ENCODE measurements at places on chromosomes 5 and 9. TPM values are rescaled to one million over a fixed set of nuclear protein-coding genes. Genes with fewer than 3 reads are reported as not detected.

GRCh38 chr5:67042176-67043003, 154.2 kb downstream of the CD180 start:
- H3K4me1 ChIP-seq: no peaks in the 10 kb centered on the region
- H3K36me3 ChIP-seq: no peaks in the 10 kb centered on the region
- H3K27ac ChIP-seq: no peak overlapping the region

FYB1 gene
- 53.7 TPM for total RNA-seq

FAM81B gene
- total RNA-seq: 1.9 TPM

CCL21 gene
- 92.8 TPM for total RNA-seq

RNF180 gene
- 23.0 TPM for total RNA-seq

DMRT2 gene
- 9.3 TPM for total RNA-seq

- no peak for DNase-seq
- H3K4me1 ChIP-seq: peaks cover 5% of the 10 kb centered on the region
- H3K27ac ChIP-seq: no peak overlapping the region
- H3K4me3 ChIP-seq: no peak overlapping the region
- no peaks in the 10 kb centered on the region for H3K36me3 ChIP-seq
These were observed 11.1 kb upstream of the ARAP3 start for GRCh38 chr5:141692919-141693725.

- H3K27ac ChIP-seq: no peak overlapping the region
- DNase-seq: no peak
- no peaks in the 10 kb centered on the region for H3K27me3 ChIP-seq
- no peaks in the 10 kb centered on the region for H3K4me1 ChIP-seq
These were observed 39.6 kb upstream of the DMXL1 start for GRCh38 chr5:119031011-119031886.

DNA sequence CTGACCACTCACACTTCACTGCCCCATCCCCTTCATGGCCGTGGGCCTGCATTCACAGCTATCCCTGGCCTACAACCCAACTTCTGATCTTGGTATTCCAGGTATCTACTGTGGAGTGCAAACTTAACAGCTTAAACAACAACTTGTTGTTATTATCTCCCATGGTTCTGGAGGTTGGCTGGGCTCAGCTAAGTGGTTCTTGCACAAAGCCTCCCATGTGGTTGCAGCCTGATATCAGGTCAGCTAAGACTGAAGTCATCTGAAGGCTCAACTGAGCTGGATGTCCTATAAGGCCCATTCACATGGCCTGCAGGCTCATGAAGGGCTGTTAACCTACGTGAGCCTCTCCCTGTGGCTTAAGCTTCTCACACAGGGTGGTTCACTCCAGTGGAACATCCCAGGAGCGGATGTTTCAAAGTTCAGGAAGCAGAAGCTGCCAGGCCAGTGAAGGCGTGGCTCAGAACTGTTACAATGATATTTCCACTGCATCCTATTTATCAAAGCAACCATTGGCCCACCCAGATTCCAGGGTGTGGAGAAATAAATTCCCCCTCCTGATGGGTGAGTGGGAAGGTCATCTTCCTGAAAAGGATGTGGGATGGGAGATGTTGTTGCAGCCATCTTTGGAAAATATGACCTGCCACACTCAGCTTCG, 30.0 kb upstream of the TRIO start:
- no peaks in the 10 kb centered on the region for H3K27me3 ChIP-seq
- H3K36me3 ChIP-seq: no peaks in the 10 kb centered on the region
- DNase-seq: no peak
- H3K4me1 ChIP-seq: no peaks in the 10 kb centered on the region

MUSK gene
- total RNA-seq: 0.31 TPM

DNA sequence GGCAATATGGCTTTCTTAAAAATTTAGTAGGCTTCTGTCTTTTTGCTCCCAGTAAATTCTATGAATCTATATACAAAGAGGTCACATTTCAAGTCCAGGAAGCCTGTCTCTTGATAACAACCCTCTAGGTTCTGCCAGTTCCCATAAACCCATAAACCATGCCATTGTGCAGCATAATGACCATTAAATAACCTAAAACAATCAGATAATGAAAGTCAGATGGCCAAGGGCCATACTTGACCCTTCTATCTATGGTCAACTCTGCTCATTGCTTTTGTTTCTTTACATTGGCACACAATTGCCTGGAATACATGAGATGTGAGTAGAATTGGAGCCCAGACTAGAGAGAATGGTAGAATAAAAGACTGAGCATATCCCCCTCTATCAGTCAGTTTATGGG, 305.4 kb upstream of the KIF2A start:
- no peak for DNase-seq
- no peak overlapping the region for H3K27ac ChIP-seq
- no peak overlapping the region for H3K4me3 ChIP-seq
- no peaks in the 10 kb centered on the region for H3K36me3 ChIP-seq
- H3K27me3 ChIP-seq: no peaks in the 10 kb centered on the region

GRCh38 chr9:13513286-13513685, 233.8 kb upstream of the MPDZ start:
- H3K36me3 ChIP-seq: no peaks in the 10 kb centered on the region
- H3K27me3 ChIP-seq: no peaks in the 10 kb centered on the region

DNA sequence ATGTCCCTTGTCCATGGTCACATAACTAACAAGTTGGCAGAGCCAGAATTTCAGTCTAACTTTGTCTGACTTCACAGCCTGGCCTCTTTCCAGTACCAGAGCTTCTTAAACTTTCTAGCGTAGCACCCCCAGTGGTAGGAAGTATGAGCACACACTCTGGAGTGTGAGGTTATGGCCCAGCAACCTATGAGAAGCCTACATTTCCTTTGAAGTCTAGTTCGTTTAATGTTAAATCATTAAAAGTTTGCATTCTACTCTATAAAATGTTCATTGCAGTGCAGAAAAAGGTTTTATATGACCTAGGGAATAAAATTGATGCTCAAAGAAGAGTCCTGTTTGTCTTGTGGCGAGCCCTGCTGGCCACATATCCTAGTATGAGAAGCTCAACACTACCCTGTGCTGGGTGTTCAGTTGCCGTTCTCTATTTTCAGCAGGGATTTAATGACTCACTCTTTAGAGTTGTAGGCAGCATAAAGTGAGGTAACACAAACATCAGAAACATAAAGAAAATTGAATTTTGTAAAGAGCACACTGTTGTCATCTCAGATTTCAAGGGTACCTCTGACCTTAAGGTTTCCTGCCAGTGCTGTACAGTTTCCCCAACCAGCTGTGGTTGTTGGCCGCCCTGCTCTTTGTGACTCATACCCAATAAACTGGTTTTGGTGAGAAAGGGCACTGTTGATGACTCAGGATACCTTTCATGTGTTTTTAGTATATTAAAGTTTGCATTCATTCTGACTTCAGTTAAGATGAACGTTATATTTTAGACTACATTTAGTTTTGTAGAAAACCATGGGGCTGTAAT, 14.3 kb downstream of the MCCC2 start:
- H3K27me3 ChIP-seq: no peaks in the 10 kb centered on the region
- no peak overlapping the region for H3K27ac ChIP-seq

- no peak overlapping the region for H3K4me3 ChIP-seq
- no peak overlapping the region for H3K27ac ChIP-seq
- DNase-seq: no peak
These were observed 28.6 kb downstream of the PTPDC1 start for GRCh38 chr9:94112716-94113465.

GRCh38 chr9:112377684-112378327, 2.1 kb upstream of the HSDL2 start:
- H3K4me1 ChIP-seq: peaks cover 9% of the 10 kb centered on the region
- peak overlapping the region; percentile 85 for H3K4me3 ChIP-seq
- DNase-seq: no peak
- H3K27ac ChIP-seq: no peak overlapping the region
- no peaks in the 10 kb centered on the region for H3K36me3 ChIP-seq
- no peaks in the 10 kb centered on the region for H3K27me3 ChIP-seq

DNA sequence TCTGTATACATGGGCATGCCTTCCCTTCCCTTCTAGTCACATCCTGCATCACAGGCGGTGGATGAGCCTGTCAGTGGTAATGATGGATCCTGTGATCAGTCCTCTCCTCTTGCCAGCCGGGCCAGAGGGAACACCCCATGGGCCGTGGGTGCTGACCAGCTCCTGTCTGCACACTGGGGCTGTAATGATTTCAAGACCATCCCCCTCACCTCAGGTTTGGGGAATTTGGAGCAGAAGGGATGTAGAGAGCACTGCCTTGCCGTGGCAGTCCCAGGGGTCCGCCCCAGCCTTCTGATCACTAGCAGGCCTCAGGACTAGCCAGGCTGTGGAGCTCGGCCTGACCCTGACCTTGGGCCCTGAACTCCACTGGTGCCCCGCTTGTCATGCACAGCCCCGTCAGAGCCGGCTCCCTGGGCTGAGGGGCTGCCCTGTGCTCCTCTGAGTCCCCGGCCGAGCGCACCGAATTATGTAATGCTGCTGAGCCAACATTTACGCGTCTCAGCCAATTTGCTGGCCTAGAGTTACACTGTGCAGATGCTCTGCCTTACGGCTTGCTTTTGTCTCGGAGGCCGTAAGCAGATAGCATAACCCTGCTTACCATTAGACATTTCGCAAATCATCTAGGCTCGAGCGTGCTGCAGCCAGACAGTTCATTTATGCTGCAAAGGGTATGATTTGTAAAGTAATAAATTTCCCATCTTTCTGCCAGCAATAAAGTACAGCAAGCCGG, 155.3 kb downstream of the MACROH2A1 start:
- peak; percentile 73 for DNase-seq
- no peaks in the 10 kb centered on the region for H3K36me3 ChIP-seq
- no peak overlapping the region for H3K27ac ChIP-seq
- no peaks in the 10 kb centered on the region for H3K27me3 ChIP-seq
- no peaks in the 10 kb centered on the region for H3K4me1 ChIP-seq

- no peak overlapping the region for H3K27ac ChIP-seq
- H3K36me3 ChIP-seq: no peaks in the 10 kb centered on the region
- peaks cover 5% of the 10 kb centered on the region for H3K4me1 ChIP-seq
- no peaks in the 10 kb centered on the region for H3K27me3 ChIP-seq
- H3K4me3 ChIP-seq: no peak overlapping the region
- DNase-seq: no peak
These were observed 27.6 kb downstream of the COL15A1 start for GRCh38 chr9:98971168-98971914.

GRCh38 chr9:123020796-123021195, 12.7 kb upstream of the GPR21 start:
- H3K4me3 ChIP-seq: no peak overlapping the region
- peaks cover 4% of the 10 kb centered on the region for H3K36me3 ChIP-seq
- no peak for DNase-seq
- no peaks in the 10 kb centered on the region for H3K27me3 ChIP-seq

DNA sequence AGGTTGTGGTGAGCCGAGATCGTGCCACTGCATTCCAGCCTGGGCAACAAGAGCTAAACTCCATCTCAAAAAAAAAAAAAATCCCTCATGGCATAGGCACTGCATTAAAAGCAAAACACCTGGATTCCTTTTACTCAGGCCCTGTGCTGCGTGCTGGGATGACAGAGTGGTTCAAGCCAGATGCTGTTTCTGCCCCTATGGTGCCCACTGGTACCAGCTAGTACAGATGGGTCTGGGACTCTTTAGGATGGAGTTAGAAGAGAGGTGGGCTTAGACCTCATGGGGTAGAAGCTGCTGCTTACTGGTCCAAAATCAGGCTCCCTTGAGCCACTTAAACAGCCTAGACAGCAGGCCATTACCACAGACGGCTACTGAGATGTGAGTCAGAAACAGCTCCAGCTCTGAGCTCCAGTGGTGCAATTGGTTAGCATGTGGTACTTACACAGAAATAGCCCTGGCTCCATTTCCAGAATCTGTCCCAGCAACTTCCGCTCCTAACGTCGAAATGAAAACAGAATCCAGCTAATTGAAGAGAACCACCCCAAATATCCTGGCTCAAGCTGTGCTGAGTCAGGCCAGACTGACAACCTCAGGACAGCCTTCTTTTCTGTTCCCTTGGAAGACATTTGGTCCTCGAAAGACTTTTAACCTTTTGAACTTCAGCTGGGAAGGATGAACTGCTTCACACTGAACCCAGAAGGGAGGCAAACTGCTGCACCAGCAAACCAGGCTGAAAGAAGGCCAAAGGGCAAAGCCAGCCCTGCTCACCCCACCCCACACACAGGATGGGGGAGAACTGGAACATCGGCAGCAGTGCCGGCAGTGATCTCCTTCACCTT, 15.5 kb downstream of the C5orf15 start:
- H3K27ac ChIP-seq: peak overlapping the region; percentile 87
- H3K4me3 ChIP-seq: peak overlapping the region; percentile 0
- no peak for DNase-seq
- peaks cover 9% of the 10 kb centered on the region for H3K36me3 ChIP-seq
- no peaks in the 10 kb centered on the region for H3K27me3 ChIP-seq
- H3K4me1 ChIP-seq: peaks cover 28% of the 10 kb centered on the region

DNA sequence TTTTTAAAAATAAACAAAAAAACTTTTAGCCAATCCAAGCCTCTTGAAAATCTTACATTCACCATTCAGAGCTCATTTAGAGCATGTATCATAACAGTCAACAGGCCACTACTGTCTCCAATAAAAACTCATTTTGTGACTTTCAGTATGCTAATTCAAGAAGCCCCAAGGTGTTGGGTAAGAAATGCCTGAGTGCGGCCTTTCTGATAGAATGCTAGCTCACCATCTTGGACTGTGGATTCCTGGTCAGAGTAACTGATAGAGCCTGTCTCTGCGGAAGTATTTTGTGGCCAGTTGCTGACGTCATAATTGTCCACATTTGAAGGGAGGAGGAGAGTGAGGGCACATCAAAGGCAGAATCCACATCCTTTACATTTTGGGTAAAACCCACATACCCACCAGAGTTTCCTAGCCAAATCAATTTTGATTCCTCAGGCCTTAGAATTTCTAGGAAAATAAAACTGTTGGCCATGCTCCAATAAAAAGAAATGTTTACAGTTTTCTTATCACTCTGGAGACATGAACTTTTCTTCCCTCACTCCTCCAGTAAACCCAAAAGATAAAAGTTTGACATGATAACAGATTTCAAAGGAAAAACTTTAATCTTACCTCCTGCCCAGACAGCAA, 41.1 kb upstream of the ERCC6L2 start:
- no peaks in the 10 kb centered on the region for H3K27me3 ChIP-seq
- no peak overlapping the region for H3K4me3 ChIP-seq
- no peaks in the 10 kb centered on the region for H3K36me3 ChIP-seq
- no peak for DNase-seq
- H3K4me1 ChIP-seq: no peaks in the 10 kb centered on the region

- H3K36me3 ChIP-seq: no peaks in the 10 kb centered on the region
These were observed 300.7 kb downstream of the MSX2 start for GRCh38 chr5:175025077-175025476.

PALM2AKAP2 gene
- total RNA-seq: 10.6 TPM

CER1 gene
- total RNA-seq: not detected

FGD3 gene
- 12.1 TPM for total RNA-seq

- no peaks in the 10 kb centered on the region for H3K36me3 ChIP-seq
- no peaks in the 10 kb centered on the region for H3K4me1 ChIP-seq
- H3K27ac ChIP-seq: no peak overlapping the region
- no peaks in the 10 kb centered on the region for H3K27me3 ChIP-seq
These were observed 8.0 kb downstream of the TAF1L start for GRCh38 chr9:32627394-32627954.

DNA sequence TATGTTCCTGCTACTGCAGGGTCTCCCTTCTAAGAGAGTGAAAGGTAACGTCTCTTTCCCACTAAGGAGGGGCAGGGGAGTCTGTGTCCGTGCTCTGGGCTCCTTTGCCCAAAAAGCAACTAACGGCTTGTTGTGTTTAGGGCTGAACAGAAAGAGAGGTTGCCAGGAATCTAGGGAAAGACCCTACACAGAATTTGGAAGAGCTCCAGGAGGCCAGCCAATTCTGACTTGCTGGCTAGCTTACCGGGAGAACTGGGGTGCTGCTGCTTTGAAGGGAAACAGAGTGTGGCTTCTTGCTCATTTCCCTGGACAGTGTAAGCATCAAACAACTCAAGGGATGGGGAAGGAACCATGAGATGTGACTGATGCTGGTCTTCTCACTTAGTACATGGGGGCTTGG, 176.1 kb downstream of the GADD45G start:
- H3K27me3 ChIP-seq: no peaks in the 10 kb centered on the region
- H3K36me3 ChIP-seq: no peaks in the 10 kb centered on the region
- no peak overlapping the region for H3K27ac ChIP-seq
- DNase-seq: no peak
- no peak overlapping the region for H3K4me3 ChIP-seq

PCDH12 gene
- 14.1 TPM for total RNA-seq
